ENCODE measurements at places on chromosomes 3 and 15.

- DNase-seq = no peak
Measured at GRCh38 chr3:114452256-114452655, 158.4 kb downstream of the TIGIT start.

GRCh38 chr15:53193149-53193548, 403.0 kb upstream of the ONECUT1 start:
- no peak for DNase-seq

DNA sequence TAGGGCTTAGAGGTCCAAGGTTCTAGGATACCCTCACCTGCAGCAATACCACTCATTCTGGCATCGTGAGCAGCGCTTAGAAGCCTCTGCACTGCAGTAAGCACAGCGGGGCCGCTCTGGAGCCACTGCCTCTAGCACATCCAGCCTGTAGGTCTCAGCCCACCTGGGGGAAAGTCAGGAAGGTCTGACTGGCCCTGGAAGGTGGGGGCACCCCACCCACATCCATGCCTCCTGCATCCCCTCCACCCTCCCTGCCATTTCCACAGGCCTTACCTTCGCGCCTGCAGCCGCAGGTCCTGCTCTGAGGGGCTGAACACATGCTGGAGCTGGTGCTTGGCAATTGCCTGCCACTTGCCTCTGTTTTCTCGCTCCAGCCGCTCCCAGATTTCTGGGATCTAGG, 901 bp upstream of the RASSF1 start:
- DNase-seq = no peak

- no peak for DNase-seq
Measured at GRCh38 chr15:77791941-77792340, 159.2 kb upstream of the LINGO1 start.

DNA sequence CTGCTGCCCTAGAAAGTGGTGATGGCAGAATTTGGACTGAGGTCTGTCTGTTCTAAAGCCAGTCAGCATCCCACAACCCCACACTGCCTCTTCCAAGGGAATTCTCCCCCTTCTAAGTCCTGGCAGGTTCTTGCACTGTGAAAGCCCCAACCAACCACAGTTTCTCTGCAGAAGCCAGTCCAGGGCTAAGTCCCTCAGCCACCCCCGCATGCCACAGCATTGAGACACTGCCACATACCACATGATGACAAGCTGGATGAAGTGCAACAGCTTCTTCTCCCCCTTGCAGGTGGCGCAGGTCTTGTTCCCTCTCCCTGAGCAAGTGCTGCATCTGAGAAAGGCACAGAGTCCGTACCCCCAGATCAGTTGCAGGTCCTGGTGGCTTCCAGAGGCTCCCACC, 18.6 kb downstream of the SSUH2 start:
- no peak for DNase-seq
